ENCODE measurements at places on chromosomes 11 and 22. TPM values are rescaled to one million over a fixed set of nuclear protein-coding genes. Genes with fewer than 3 reads are reported as not detected.

The ABTB2 gene
- 5.8 TPM for total RNA-seq

DNA sequence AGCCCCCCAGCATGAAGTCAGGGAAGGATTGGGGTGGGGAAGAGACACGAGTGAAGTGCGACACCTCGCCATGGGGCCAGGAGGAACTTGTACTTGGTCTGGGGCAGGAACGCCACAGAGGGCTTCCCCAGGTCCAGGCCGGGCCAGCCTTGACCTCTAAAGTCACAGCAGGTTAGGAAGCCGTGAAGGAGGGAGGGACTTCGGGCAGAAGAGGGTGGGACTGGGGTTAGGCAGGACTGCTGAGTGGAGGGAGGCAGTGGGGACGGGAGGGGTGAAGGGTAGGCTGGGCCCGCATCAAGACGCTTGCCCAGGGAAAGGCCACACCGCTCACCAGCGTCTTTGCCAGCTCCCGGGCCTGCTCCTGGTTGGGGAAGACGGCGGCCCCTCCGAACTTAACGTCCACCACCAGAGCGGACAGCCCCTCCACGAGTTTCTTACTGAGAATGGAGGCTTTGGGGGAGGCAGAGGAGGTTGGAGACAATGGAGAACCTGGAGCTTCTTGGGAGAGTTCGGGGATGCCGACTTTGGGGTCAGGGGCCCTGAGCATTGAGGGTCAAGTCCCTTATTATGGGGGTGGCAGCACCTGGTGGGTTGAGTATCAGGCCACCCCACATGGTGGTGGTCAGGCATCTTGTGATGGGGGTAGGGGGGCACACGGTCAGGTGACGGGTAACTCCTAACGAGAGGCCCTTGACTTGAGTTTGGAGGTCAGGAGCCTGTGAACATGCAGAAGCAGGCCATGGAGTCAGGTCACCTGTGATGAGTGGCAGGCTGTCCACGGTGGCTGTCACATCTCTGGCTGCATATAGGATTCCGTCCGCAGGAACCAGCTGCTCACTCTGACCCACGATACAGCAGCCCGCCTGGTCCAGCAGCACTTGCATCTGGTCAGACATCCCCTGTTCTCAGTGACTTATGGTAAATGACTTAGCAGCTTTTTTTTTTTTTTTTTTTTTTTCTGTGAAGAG lies 1.7 kb upstream of the SCO2 start:
- peaks cover 29% of the 10 kb centered on the region for H3K4me1 ChIP-seq
- no peaks in the 10 kb centered on the region for H3K36me3 ChIP-seq
- peak overlapping the region; percentile 81 for H3K4me3 ChIP-seq
- no peaks in the 10 kb centered on the region for H3K27me3 ChIP-seq
- no peak overlapping the region for H3K27ac ChIP-seq
- DNase-seq = no peak

- H3K4me1 ChIP-seq = peaks cover 7% of the 10 kb centered on the region
- H3K27me3 ChIP-seq = no peaks in the 10 kb centered on the region
- no peak overlapping the region for H3K27ac ChIP-seq
- no peak overlapping the region for H3K4me3 ChIP-seq
- H3K36me3 ChIP-seq = no peaks in the 10 kb centered on the region
- DNase-seq = no peak
These were observed 43.2 kb upstream of the CREB3L1 start for GRCh38 chr11:46234311-46234710.

The MS4A3 gene
- total RNA-seq = 1.2 TPM

The OR5B21 gene
- 0.71 TPM for total RNA-seq

The APOL4 gene
- total RNA-seq = 4.3 TPM

Data from testis (tissue), 5 donors.